ENCODE measurements at places on chromosomes 7 and 10.

DNA sequence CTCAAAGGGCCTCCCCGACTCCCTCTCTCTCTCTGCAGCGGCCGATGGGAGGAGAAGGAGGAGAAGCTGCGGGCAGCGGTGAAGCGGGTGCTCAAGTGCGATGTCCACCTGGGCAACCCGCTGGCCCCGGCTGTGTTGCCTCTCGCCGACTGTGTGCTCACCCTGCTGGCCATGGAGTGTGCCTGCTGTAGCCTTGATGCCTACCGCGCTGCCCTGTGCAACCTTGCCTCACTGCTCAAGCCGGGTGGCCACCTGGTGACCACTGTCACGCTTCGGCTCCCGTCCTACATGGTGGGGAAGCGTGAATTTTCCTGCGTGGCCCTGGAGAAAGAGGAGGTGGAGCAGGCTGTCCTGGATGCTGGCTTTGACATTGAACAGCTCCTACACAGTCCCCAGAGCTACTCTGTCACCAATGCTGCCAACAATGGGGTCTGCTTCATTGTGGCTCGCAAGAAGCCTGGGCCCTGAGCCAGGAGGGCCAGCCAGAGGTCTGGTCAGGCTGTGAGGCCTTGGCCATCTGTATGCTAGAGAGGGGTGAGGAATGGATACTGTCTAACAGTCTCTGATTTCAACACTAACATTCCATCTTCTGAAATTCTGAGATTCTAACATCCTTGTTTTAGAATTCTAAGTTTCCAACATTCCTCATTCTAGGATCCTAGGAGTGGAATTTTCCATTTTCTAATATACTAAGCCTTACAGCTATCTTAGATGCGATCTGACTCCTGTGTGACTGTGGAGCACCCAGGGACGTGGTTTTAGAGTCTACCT, 3.6 kb downstream of the INMT start:
- DNase-seq, result no peak

DNA sequence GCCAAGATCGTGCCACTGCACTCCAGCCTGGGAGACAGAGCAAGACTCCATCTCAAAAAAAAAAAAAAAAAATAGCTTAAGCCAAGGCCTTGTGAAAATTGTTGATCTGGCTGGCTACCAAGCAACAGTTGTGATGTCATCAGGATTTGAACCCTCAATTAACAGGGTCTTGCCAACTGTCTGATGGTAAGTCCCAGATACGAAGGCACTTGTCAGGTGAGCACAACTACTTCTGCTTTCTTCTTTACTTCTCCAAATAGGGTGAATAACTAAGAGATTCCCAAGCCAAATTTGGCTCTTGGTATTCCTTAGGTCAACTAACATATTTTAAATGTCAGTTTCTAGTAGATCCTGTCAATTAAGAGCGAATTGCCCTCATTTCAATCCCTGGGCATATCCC, 47.4 kb downstream of the ANKRD61 start:
- no peak for DNase-seq

DNA sequence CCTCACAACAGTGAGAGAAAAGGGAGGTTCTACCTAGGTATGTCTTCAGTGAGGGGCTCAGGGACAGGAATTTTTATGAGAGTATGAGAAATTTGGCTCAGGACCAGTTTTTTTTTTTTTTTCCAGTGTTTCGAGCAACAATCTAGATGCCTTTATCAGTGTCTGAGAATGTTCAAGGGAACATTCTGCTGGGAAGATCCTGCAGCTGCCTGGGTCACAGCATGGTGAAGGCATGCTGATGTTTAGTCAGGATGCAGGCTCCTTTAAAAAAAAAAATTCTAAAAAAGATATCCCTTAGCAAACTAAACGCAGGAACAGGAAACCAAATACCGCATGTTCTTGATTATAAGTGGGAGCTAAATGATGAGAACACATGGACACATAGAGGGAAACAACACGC, 31.0 kb downstream of the SBDS start:
- DNase-seq, result no peak

DNA sequence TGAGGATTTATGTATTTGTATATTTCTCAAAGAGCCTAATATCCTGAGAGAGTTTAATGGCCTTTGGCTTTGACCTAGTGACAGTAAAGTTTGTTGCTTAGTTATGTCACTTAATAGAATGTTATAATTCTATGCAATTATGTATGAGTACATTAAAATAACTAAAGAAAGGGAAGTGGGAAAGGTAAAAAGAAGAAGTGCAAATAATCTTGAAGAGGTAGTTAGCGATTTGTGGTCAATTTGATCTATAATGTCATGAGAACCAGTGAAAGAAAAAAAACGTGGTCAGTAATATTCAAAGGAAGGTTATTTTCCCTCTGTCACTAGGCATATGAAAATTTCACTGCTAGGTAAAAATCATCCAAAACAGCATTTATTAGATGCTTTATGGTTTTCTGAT, 143.4 kb upstream of the LSM8 start:
- no peak for DNase-seq

- peak; percentile 45 for DNase-seq
Measured at GRCh38 chr7:1671594-1672451, 1.7 kb downstream of the ELFN1 start.

DNA sequence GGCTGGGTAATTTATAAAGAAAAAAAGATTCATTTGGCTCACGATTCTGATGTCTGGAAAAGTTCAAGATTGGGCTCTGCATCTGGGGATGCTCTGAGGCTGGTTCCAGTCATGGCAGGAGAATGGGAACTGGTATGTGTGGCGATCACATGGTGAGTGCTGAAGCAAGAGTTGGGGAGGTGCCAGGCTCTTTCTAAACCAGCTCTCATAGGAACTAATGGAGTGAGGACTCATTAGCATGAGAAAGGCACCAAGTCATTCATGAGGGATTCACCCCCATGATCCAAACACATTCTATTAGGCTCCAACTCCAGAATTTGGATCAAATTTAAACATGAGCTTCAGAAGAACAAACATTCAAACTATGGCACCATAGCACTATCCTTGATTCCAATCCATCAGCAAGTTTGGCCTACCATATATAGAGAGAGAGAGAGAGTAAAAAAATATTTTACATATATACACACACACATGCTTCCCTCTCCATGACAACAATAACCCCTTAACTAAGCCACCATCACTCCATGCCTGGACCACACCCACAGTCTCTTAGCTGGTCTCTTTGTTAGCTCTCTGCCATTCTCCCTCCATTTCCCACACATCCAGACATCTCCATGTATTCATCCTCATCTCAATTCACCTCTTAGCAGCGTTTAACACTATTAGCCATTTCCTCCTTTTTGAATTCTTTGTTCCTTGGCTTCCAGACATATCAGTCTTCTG, 57.9 kb downstream of the NPY start:
- no peak for DNase-seq

- DNase-seq, result no peak
Measured at GRCh38 chr7:43868681-43869005, 674 bp downstream of the MRPS24 start.

DNA sequence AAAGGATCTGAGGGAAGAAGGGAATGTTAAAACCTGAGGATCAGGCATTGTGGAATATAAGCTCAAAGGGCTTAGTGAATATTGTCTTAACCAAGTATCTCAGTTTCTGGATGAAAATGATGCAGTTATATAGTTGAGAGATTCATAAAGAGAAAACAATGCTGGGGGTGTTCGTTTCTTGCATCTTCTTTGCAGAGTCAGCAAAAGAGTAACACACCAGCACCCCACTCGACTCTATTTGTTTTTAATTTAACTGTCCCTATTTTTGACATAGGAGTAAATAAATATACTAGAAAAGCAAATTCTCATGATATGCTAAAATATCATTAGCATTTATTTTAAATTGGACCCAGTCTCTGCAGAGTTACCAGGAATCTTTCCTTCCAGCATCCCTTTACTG, 7.6 kb upstream of the OIT3 start:
- DNase-seq, result no peak

- DNase-seq, result peak; percentile 62
Measured at GRCh38 chr7:33905389-33906032, at the start of gene BMPER. TSS of gene BMPER (plus strand) at chr7:33905539. CDS start at chr7:33905614, 75 bp downstream.

DNA sequence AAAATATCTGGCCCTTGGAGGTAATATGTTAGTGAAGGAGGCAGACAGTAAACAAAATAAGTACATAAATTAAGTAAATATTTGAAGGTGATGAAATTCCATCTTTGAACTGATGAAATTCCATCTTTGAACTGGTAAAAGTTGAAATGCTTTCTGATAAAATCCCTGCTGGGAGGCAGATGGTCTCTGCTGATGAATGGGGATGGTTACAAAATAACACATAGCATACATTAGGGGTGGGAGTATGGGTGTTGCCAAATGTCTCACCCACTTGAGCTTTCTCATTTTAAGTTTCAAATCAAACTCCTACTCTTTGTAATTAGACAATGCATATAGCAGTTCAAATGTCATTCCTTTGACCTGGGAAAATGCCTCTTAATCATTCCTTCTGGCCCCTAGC, 77.5 kb upstream of the SORCS3 start:
- no peak for DNase-seq

GRCh38 chr10:132647424-132647823, 109.8 kb downstream of the INPP5A start:
- DNase-seq, result peak; percentile 31

DNA sequence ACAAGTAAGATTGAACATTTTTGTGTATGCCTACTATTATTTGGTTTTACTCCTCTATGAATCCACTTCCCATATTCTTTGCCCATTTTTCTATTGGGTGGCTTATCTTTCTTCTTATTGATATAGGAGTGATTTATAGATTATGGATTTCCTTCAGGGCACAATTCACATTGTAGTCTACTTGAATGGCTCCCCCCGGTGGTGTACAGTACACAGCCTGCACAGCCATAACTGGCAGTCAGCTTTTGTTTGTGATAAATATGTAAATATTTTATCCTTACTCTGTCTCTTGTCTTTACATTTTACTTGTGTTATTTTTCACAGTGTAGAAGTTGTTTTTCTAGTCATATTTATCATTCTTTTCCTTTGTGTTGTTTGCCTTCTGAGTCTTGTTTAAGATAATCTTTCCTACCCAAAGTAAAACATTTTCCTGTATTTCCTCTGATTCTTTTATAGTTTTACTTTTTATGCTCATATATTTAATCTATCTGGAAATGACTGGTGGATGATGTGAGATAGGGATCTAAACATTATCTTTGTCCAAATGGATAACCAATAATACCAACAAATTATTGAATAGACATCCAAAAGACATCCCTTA, 23.9 kb upstream of the CALD1 start:
- no peak for DNase-seq

GRCh38 chr7:24434972-24435371, 138.3 kb upstream of the PALS2 start:
- no peak for DNase-seq

- DNase-seq, result no peak
Measured at GRCh38 chr7:44755698-44756627, 7.3 kb downstream of the ZMIZ2 start.

DNA sequence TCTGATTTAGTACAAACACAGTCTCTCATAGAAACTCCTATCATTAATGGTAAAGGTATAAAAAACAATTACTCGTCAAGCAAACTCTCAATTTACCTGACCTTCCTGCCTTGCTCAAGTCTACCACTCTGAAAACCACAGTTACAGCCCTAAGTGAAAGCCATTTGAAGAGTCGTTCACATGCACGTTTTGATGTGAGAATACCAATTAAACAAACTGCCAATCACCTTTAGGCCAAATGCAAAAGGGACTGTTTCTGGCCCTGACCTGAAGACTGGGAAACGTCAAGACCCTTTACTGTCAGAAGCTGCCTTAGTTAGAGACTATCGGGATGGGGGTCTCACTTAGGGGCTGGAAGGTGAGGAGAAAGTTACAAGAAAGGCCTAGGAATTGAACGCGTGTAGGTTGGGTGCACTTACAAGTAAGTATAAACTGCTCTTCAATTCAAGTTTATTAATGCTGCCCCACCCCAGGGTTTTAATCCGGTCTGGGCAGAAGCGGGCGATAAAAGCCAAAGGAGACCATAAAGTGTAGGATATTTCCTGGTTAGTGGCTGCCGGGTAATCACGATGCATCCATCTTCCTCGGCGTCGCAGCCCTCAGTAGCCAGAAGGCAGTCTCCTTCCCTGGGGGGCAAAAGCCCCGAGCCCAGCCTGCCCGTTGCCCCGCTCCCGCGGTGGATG, 935 bp downstream of the TM9SF3 start:
- DNase-seq, result no peak

DNA sequence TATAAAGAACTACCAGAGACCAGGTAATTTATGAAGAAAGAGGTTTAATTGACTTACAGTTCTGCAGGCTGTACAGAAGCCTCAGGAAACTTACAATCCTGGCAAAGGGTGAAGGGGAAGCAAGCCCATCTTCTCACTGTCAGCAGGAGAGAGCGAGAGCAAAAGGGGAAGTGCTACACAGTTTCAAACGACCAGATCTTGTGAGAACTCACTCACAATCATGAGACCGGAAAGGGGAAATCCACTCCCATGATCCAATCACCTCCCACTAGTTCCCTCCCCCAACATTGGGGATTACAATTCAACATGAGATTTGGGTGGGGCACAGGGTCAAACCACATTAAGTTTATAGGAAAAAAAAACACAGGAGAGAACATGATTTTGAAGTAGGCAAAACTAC, 222.1 kb upstream of the SHH start:
- no peak for DNase-seq

DNA sequence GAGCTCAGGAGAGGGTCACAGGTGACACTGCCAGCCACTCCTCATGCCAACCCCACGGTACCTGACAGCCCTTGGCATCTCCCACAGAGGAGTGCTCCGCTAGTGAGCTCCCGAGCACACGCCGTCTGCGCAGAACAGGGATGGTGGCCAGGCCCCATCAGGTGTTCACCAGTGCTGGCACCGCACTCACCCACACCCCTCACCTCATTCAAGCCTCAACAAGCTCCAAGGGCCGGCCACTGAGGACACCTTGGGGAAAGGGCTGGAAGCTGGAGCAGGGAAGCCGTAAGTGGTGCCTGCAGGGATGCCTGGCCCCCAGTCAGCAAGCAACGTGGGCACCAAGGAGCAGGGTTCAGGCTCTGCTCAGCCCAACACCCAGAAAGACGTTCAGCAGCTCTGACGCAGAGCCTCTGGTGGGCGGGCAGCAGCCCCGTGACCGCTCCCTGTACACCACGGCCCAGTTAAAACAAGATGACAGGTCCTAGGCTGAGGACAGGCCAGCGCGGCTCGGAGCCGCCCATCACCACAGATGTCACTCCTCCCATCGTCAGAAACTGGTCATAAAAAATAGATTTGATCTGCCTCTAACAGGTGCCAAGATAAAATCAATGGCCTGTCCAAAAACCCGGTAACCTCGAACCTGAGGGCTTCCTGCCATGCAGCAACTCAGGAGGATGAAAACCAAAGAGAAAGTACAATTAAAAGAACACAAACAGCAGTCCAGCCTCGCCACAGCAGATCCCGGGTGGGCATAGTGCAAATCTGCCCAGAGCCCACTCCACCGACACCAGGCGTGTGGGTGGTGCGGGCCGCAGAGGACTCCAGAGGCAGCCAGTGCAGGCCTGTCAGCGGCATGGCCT, 275.9 kb downstream of the MAD1L1 start:
- DNase-seq, result no peak

DNA sequence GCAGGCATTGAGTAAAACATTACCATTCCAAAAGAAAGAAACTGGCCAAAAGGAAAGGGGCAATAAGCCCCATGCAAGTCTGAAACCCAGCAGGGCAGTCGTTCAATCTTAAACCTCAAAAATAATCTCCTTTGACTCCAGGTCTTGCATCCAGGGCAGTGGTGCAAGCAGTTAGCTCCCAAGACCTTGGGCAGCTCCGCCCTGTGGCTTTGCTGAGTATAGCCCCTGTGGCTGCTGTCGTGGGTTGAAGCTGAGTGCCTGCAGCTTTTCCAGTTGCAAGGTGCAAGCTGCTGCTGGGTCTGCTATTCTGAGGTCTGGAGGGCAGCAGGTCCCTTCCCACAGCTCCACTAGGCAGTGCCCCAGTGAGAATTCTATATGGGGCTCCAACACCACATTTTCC, 580.1 kb upstream of the AUTS2 start:
- no peak for DNase-seq

Data from RWPE2 (cell line).